Hematopoietic multipotent progenitor cell treated with erythropoietin and hydrocortisone succinate and interleukin-3 and kit ligand, for 17 days (in vitro differentiated cells): ENCODE measurements at places on chromosomes 7 and 10.

DNA sequence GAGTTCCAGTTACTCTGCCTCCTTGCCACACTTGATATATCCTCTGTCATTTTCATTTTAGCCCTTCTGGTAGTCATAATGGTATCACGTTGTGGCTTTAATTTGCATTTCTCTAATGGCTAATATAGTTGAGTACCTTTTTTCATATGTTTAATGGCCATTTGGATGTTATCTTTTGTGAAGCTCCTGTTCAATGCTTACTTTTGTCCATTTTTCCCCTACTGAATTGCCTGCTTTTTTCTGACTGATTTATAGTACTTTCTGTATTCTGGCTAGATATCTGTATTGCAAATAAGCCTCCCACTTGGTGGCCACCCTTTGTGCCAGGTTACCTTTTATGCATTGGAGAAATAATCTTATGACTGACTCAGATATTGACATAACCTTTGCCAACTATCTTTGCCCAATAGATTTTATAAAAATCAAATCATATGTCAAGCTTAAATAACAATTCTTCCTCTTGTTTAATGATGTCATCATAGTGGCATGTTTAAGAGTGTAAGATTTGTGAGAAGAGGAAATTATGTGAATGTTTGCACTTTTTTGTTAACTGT is 50.6 kb downstream of the PRPF18 start:
- DNase-seq, result no peak

GRCh38 chr10:27541796-27542729 is 38.0 kb downstream of the RAB18 start:
- no peak for DNase-seq

DNA sequence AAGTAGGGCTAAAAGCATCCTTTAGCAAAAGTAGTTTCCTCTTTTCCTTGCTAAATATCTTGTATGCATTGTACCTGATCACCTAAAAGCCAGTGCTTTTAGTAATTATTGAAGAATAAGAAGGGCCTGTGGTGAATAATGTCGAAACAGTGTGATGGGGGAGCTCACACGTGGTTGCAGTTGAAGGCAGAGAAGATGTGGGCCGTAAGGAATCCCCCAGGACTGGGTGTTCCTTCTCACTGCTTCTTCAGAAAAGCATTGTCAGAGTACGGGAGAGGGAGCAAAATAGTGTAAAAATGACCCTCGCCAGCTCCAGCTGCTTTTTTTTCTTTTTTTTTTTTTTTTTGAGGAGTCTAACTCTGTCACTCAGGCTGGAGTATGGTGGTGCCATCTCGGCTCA is 201.1 kb downstream of the NSUN6 start:
- no peak for DNase-seq

- DNase-seq, result no peak
Measured at GRCh38 chr10:6530211-6530840, 49.8 kb downstream of the PRKCQ start.

GRCh38 chr10:27525819-27526218 is 21.7 kb downstream of the RAB18 start:
- DNase-seq, result peak; percentile 43

DNA sequence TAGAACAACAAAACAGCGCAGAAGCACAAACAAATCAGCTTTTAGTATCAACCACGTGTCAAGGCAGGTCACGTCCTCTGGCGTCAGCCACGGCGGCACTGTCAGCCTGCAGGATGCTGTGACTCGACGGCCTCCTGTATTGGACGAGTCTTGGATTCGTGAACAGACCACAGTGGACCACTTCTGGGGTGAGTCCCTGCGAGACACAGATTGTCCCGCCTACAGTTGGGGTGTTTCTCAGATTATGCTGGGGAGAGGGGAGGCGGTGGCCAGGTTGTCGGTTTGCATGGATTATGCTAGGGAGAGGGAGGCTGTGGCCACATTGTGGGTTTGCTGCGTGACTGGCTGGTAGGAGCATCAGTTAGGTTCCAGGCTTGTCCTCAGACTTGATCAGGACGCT is 9.7 kb downstream of the SUN1 start:
- DNase-seq, result no peak

- DNase-seq, result no peak
Measured at GRCh38 chr10:43965033-43965917, 316.6 kb upstream of the ZNF32 start.

- DNase-seq, result no peak
Measured at GRCh38 chr7:74362266-74362665, 73.1 kb downstream of the CLIP2 start.

DNA sequence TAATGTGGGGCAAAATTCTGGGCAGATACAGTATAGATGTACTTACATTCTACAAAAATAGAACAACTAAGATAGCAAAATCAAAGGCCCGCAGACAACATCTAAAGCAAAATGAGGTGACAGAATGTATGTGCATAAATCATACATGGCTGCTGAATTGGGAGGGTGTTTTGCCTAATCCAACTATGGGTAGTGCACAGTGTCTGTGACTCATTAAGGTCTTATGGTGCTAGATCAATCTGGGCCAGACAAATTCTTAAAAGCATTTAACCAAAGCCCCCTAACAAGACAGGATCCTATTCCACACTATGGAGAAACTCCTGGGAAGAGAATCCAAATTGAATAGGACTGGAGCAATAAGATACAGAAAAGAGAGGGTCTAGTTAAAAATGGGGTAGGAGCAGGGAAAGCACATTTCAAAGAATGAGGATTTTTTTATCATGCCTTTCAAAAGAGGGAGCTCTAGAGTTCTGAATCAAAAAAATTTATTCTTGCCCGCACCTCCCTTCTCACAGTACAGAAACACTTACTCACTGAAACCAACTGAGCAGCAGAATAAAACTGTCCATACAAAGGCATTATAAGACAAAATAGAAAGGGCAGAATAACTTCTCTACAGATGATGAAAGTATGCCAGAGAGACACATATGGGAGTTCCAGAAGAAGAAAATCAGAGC is 181.3 kb downstream of the RNLS start:
- DNase-seq, result no peak

DNA sequence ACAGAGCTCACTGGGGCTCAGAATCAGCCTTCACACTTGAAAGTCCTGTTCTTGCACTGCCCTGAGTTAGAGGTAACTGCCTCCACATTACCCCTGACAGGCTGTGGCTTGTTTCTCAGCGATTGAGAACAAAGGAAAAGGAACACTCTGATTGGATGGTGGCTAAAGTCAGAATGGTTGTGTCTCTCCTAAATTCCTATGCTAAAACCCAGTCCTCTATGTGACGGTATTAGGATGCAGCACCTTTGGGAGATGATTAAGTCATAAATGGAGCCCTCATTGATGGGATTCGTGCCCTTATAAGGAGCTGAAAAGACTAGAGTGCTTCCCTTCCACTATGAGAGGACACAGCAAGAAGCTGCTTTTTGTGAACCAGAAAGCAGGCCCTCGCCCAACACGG is 38.9 kb upstream of the DGKI start:
- no peak for DNase-seq

DNA sequence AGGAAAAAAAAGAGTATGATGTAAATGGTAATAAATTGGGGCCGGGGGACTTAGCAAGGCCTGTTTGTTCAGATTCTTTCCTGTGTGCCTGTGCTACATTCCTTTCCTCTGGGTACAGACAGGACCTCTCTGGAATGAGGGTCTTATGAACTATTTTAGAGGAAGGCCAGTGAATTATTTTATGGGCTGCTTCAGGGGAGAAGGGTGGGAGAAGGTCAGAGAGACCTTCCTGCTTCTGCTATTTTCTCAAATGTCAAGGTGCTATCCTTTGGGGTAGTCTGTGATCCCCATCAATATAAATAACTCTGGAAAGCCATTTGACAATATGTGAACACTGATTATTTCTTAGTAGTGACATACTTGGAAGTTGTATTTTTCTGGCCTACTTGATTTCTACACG is 426.5 kb downstream of the SH2D4B start:
- no peak for DNase-seq

DNA sequence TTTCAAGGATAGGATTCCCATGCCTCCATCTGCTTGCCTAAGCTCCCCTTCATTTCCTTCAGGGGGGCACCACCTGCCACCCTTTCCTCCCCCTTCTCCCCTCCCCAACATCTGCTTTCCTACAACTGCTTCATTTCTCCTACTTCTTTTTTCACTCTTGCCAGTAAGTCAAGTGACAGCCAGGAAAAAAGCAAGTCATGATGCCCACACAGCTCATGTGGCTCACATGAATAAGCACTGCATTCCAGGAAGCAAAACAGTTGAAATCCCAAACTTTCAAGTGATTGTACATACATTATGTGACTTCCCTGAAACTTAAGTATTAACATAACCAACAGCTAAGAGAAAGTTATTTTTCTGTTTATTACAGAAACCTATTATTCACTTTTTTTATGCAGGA is 78.6 kb downstream of the TNS3 start:
- peak; percentile 17 for DNase-seq

- DNase-seq, result no peak
Measured at GRCh38 chr10:121927318-121927840, 452 bp downstream of the ATE1 start.

- no peak for DNase-seq
Measured at GRCh38 chr10:93379731-93380575, 102.2 kb downstream of the MYOF start.

DNA sequence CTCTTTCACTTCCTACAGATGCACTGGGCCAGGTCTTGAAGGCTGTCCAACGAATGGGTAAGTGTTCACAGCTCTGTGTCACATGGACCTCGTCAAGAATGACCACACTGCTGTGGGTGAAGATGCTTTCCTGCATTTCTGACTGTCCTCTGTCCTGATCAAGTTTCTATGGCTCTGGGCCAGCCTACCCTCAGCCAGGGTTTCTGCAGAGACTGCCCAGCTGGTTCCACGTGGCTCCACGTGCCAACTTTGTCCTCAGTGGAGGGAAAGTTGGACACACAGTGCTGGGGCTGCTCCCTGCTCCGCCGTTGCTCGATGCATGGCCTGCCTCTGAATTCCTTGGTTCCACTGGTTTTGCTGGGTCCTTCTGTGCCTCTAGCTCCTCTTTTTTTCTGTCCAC is 152.3 kb downstream of the EGFR start:
- no peak for DNase-seq

DNA sequence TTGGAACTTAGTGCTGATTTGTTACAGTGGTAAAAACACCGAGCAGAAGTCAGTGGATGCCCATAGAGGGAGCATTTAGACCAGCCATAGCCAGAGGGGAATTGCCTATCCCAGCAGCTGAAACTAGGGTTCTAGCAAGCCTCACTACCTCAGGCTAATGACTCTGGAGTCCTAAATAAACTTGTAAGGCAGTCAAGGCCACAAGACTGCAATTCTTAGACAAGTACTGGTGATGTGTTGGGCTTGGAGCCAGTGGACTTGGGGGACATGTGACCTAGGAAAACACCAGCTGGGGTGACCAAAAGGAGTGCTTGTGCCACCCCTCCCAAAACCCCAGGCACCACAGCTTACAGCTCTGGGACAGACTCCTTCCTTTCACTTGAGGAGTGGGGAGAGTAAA is 209.0 kb downstream of the MAGI2 start:
- DNase-seq, result no peak

DNA sequence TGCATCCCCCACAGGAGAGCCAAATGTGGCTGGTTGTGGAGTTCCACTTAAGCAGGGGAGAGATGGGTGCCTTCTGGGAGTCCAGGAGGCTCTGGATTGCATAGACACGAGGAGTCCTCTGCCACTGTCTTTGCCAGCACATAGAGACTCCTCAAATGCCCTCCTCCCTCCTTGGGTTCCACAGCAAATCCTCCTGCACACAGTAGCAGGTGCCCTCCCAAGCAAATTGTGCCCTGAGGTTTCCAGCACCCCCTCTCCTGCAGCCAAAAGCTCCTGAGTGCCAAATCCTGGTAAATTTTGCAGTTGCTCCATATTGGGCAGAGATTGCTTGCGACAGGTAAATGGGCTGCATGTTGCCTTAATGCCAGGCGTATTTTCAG is 5.8 kb downstream of the EVX1 start:
- DNase-seq, result no peak

DNA sequence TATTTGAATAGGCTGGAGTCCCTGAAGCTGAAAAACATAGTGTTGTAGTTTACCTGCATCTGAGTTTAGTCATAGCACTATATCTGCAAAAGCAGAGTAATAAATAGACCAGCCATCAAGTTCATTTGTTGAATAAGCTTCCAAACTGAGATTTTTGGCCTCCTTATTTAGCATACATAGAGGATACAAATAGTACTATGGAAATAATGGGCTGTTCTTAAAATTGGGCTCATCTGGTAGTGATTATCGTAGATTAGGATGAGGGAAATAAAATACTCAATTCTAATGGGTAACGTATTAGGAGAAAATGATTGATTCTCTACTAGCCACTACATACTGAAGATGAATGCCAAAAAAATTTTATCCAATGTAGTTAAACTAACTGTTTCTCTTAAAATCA is 41.4 kb upstream of the TMEM196 start:
- DNase-seq, result no peak

GRCh38 chr10:35946556-35946955 is 304.5 kb upstream of the FZD8 start:
- no peak for DNase-seq

DNA sequence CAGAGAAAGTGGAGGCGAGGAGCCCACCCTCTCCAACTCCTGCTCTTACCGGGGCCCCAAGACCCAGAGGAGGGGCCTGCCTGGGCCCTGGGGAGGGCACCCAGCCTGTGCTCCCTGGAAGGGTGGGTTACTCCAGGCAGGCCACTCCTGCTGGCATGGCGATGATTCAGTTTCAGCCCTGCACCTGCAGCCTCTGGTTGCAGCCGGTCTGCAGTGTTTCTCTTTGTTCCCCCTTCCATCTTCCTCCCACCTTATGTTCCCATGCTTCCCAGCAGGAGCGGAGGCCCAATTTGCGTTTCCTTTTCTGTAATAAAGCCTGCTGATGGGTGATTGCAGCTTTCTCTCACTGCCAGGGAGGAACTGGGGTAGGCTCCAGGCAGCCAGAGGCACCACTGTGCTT is 53.2 kb upstream of the FAM20C start:
- no peak for DNase-seq

DNA sequence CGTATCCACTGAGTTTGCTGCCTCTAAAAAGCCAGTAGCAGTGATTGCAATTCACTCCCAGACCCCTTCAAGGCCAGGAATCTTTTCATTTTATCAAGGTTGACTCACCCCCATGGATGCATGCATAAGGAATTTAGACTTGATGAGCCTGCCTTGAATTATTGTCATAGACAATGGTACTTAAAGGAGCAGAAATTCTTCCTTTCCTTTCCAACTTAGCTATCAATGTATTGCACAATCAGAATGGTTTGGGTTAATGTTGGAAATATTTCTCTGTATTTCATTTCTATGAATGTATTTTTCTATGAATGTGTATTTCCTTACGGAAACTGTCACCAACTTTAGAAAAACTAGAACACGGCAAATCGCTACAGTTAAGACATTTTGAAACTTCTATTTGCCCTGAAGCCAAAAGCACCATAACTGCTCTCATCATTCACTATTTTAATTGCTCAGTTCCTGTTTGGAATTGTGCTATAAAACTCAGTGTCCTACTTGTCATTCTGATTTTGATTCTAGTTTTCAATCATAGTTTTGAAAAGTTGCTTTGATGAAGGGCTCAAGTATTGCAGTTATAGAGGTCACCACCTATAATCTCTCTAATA is 355.7 kb upstream of the AKR1E2 start:
- DNase-seq, result no peak

GRCh38 chr7:128042012-128042411 is 10.8 kb upstream of the LRRC4 start:
- DNase-seq, result no peak

GRCh38 chr10:63058236-63058635 is 74.9 kb upstream of the NRBF2 start:
- DNase-seq, result no peak
